ENCODE measurements at places on chromosomes 1 and 21. TPM values are rescaled to one million over a fixed set of nuclear protein-coding genes. Genes with fewer than 3 reads are reported as not detected.

ZFP69 gene
- polyA plus RNA-seq: 2.9 TPM

GNAT2 gene
- not detected for polyA plus RNA-seq

NR1I3 gene
- not detected for polyA plus RNA-seq

GRCh38 chr1:107820801-107821200, 144.2 kb downstream of the VAV3 start:
- no peak for DNase-seq

DNA sequence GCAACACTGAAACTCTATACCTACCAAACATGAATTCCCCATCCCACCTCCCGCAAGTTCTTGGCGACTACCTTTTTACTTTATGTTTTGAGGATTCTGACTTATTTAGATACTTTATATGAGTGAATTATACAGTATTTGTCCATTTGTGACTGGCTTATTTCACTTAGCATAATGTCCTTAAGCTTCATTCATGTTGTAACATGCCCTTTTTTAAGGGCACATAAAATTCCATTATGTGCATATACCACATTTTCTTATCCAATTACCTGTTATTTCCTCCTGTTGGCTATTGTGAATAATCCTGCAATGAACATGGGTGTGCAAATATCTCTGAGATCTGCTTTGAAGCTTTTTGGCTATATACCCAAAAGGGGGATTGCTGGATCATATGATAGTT, 22.0 kb upstream of the CHIT1 start:
- no peak for DNase-seq

WDR64 gene
- 0.24 TPM for polyA plus RNA-seq

DNA sequence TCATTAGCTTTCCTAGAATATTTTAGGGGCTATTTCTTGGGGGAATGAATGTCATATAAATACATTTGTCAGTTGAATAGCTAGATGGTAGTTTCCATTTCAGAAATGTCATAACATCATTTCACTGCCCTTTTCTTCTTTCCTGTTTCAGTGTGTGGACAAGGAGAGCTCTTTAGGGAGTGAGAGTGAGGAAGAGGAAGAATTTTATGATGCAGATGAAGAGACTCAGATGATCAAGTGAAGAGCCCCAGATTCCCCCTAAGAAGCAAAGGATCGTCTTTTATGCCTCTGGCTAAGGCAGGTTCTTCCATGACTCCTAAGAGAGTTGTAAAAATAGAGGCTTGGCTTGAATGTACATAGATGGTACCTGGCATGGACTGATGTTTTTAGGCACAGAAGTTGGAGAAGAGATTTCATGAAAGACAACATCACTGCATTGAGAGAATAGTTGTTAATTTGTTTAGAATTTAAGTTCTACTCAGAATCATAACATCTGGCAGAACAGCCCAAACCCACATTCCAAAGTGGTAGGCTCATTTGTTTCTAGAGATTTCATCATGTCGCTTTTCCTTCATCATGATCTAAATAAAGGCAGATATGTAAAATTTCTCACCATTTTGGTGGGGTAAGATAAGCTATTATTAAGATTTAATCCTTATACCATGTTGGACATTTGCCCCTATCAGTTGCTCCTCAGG, 44.2 kb upstream of the MAB21L3 start:
- DNase-seq: no peak

All from adrenal gland (tissue), 19 donors.